ENCODE measurements at places on chromosomes 3 and 15.

GRCh38 chr3:161163297-161163696 lies 57.8 kb upstream of the NMD3 start:
- no peak for DNase-seq

DNA sequence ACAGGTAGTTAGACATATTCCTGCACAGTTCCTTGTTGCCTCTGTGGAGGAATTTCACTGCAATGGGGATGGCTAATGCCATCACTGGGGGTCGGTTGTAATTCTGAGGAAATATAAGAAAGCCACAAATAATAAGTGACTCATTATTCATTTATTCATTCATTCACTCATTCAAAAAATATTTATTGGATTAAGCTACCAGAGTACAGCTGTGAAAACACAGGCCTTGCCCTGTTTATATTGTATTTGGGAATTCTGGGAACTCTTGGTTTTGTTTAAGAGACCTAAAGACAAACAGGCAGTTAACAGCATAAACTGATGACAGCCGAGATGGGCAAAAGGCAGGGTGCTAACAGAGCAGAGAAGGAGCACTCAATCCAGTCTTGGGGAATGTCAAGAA lies 23.6 kb downstream of the PTX3 start:
- DNase-seq, result no peak

DNA sequence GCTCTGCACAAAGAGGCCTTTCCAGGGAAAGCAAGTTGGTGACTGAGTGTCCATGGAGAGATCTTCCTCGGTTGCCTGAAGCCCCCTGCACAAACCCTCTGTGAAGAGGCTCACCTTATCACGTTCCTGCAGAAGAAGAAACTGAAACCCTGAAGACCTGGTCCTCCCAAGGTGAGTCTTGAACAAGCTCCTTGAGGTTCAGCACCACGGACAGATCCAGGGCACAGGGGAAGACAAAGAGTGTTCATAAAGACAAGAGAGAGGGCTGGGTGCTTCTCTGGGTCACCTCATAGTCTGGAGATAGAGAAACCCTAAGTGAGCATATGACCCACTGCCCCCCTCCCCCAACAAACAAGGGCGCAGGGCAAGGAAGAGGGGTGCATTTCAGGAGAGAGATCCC lies 21.7 kb upstream of the TBC1D21 start:
- DNase-seq, result no peak

DNA sequence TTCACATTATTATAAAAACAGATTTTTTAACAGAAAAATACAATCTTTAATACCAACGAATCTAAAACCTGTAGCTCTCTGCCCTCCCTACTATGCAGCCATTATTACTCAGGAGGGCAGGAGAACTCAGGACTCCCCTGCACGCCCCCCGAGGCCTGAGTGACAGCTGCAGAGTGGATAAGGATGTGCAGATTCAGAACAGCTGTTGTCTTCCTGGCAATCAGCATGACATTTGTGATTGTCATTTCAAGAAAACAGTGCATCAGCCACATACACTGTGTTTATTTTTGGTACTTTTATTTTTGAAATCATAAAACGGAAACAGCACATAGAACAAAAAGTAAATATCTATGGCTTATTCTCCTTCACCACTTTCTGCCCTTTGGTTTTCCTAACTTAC lies 450.8 kb downstream of the OCA2 start:
- no peak for DNase-seq

DNA sequence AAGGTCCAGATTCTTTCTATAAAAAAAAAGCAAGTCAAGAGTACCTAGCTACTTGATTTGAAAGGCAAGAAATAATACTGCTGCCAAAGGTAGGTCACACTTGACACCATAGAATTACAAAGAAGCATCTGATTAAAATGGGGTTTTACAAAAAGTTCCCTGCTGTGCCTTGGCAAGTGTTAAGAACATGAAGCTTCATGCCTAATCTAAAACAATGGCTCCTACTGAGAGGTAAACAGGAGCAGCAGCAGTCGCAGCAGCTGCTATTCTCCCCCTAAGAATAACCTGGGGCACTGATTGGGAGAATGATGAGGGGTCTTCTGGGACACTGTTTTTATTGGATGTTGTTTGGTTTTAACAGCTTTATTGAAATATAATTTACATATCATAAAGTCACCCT lies 14.1 kb downstream of the UBP1 start:
- DNase-seq, result no peak

DNA sequence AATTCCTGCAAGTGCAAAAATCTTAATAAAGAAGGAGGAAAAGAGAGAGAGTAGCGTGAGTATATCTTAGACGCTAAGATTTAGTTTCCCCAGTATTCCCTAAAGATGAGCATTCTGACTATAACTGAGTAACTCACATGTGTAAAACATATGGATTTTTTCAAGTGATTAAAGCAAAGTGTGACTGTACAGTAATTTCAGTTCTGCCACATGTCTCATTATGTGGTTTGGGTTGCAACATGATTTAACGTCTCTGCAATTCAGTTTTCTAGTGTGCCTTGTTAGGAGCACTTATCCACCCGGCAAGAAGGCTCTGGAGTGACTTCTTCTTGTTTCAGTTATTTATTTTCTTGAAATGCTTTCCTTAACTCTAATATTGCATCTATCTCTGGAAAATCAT lies 514.1 kb downstream of the ROBO1 start:
- peak; percentile 42 for DNase-seq

DNA sequence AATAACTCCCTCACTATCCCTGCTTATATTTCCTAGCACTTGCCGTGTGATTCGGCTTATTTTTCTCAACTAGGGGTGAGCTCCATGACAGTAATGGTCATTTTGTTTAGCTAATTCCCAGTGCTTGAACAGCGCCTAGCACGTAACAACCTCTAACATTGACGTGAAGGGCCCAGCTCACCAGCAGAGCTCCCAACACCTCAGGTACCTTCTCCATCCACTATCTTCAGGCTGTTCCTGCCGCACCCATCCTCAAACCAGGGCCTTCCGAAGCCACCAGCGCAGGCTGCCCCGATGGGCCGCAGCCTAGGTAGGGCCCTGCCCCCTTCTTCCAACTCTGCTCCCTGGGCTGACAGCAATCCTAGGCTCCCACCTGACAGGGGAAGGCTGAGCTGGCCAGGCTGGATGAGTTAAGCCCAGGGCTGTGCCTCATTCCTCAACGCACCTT lies 751 bp upstream of the RPS17 start:
- no peak for DNase-seq

GRCh38 chr3:128294999-128295468 lies 141.8 kb downstream of the EEFSEC start:
- DNase-seq, result no peak

GRCh38 chr15:31001702-31002101 lies 10.3 kb upstream of the MTMR10 start:
- DNase-seq, result no peak

DNA sequence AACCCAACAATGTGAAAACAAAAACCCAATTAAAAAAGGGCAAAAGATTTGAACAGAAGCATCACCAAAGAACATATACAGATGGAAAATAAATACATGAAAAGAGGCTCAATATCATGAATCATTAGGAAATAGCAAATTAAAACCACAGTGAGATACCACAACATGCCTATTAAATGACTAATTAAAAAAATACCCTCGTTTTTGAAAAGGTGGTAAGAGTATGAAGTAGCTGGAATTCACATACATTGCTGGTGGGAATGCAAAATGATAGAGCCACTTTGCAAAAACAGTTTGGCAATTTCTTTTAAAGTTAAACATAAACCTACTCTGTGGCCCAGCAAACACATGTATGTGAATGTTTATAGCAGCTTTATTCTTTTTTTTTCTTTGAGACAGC lies 75.8 kb downstream of the B3GNT5 start:
- DNase-seq, result no peak

DNA sequence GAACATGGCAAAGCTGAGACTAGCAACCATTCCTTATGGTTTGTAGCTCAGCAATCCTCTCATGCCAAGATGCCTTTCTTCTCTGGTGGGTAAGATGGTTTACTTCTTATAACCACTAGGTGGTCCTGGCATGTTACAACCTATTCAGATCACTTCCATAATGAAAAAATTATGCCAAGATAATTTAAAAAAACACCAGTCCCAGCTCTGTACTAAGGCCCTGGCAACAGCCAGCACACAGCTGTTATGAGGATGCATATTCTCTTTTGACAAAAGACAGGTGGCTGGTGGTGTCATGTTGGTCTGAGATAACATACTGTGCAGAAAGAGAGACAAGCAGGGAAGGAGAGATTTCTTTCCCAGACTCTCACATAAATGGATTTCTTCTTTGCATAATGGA lies 65.7 kb upstream of the FRMD4B start:
- DNase-seq, result no peak
